ENCODE measurements at places on chromosomes 3 and 15.

GRCh38 chr3:128036119-128036518 is 16.1 kb upstream of the SEC61A1 start:
- DNase-seq, result no peak

DNA sequence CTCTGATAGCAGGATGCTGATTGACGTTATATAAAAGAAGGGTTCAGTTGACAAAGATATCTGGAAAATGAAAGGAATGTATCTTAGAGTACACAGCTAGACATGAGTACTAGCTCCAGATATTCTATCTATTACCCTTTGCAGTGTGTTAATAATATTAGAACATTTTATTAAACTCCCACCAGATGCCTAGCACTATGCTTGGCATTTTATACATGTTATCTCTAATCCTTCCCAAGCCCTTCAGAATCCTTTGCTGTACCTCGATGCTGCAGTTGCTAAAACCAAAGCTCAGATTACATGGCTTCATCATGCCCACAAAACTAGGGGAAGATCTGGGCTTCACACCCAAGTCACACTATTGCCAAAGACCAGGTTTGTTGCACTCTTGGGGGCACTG is 350.1 kb upstream of the AZI2 start:
- no peak for DNase-seq

DNA sequence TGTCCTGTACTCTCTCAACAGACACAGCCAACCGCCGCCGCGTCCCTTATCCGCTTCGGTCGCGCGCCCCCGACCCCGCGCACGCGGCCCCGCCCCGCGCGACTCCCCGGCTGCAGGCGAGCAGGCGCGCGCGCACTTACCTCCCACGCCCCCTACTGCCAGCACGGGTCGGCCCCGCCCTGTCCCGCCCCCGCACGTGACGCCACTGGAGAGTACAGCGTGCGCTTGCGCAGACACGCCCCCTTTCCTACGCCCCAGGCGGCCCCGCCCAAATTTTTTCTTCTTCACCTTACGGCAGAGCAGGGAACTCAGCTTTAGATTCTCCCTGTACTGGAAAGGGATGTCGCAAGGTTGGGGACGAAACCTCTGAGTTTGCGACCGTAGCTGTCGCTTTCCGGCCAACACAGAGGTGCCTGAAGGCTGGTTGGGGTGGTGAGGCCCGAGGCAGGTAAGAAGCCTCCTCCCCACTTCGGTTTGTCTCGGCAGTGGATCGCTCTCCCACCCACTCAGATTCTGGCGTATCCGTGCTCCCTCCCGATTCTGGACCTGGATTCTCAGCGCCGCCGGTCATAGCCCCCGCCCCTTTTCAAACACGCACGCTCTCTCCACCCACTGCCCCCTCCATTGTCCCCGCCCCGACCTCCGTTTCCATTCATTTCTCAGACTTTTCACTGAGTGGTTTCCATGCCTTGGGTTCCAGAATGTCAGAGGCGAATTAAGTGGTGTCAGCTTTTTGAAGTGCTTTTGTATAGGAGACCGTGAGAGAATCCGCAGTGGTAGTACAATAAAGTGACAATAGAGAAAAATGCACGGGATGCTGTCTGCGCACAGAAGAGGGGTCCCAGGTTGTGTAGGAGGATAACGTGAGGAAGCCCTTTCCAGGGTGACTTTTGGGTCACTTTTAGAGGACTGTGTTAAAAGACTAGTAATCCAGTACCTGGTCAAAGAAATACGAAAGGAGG is at the start of the genes MYO9A and SENP8:
Gene MYO9A, minus strand, starts transcription at position 134 of the 962 bp plus-strand sequence. CDS start 71,587 bp downstream, outside the sequence.
Gene SENP8, plus strand, starts transcription at position 387 of the 962 bp plus-strand sequence. CDS start 21,221 bp downstream, outside the sequence.
- DNase-seq, result peak; percentile 99

- no peak for DNase-seq
These were observed 1.2 kb downstream of the CPA3 start for GRCh38 chr3:148866261-148866660.

DNA sequence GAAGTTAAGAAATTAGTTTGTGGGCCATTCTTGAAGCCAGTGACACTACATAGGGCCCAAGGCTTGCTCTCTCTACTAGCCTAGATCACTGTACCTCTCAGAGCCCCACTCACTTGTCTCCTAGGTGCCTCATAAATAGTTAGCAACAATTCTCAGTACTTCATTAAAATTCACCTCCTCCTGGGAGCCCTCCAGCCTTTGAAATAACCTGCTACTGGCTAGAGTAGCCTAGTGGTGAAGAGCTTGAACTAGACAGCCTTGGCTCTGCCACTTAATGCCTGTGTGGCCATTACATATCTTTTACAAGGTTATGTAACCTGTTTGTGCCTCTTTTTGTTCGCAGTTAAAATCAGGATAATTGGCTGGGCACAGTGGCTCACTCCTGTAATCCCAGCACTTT is 89.3 kb downstream of the UBE2E2 start:
- DNase-seq, result no peak

DNA sequence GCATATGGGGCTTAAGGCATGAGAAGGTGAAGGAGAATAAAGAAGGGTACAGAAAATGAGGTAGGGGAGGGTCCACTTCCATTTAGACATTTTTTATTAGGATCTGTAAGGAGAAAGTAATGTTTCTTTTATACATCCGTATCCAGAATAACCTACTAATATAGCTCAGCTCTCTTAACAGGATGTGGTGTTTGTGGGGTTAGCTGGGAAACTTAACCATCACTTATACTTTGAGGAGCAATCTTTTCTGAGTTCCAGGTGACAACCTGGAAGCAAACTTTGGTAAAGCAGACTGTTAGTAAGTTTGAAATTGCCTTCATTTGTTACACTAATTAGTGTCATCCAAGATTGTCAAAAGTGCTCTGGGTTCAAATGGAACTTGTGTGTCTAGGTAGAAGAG is 36.6 kb downstream of the BUB1B start:
- DNase-seq, result no peak

- DNase-seq, result no peak
These were observed 533.5 kb upstream of the ZNF385D start for GRCh38 chr3:22284559-22284958.

DNA sequence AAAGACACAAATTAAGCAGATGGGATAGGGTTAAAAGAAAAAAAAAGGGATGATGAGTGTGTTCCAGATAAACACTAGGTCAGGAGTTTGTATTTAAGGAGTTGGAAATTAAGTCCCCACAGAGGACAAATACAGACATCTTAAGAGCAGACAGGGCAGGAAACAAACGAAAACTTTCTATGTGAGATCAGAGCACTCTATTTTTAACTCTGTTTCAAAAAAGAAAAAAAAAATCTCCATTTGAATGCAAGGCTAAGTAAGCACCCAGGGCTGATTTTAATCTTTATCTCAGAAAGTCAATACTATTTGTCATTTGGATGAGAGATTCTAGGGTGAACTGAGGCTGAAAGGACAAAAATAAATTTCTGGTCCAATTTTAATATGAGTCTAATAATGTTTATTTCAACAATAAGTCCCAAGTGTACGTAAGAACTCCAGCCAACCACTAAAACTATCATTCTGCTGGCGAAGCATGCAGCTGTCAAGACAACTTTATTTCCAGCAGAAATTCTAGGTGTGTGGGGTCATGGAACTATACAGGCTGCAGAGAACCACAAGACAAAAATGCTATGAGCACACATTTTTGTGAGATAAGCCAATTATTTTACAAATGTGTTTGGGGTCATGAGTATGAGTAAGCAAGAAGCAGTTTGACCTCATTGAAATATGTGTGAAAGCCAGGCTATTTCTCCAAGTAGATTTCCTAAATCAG is 186.1 kb downstream of the FMN1 start:
- no peak for DNase-seq

DNA sequence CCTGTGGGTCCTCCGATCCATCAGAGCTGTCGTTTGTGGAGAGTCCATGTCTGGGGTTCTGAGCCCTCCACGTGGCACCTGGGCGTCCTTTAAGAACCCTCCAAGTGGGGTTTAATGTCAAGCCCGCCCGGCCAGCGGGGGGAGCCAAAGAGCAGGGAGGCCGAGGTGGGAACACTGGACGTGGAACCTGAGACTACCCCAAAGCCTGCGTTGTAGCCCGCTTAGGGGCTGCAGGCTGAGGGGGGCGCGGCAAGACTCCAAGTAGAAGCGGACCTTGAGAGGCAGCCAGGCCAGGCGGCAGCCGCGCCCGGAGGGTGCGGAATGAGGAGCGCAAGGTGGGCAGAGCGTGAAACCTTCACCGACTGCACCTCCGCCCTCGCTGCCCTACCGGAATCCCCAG is 126.2 kb upstream of the ATP10A start:
- no peak for DNase-seq

DNA sequence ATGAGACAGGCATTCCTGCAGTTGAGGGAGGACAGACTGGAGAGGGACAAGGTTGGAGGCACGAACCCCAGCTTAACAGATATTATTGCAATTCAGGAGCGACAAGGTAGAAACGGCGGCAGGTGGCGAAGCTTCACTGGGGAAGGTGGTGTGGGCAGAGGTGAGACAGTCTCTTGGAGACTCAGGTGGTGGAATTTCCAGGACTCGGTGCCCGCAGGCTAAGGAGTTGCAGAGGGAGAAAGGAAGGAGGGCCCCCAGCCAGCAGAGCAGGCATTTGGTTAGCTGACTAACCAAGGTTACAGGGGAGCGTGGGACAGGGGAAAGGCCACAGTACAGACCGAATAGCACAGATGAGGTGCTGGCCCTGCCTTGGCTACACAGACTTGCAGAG is 3.0 kb downstream of the FAM174B start:
- DNase-seq, result no peak

DNA sequence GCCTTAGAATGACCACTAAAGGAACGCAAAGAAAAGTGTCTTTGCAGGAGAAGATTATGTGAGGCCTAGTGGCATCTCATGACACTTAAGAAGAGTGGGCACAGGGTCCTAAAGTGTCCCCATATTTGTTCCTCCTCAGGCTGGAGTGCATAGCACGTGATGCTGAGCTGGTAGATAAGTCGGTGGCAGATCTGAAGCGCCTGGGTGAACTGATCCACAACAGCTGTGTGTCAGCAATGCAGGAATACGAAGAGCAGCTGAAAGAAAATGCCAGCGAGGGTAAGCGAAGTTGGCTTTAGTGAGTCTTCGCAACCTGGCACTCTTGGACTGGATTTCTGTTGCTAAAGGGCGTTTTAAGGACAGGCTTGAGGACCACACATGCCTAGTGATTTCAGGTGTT is 92.6 kb downstream of the CHD2 start:
- DNase-seq, result no peak

- no peak for DNase-seq
These were observed 330.7 kb upstream of the LRRC3B start for GRCh38 chr3:26291840-26292239.

DNA sequence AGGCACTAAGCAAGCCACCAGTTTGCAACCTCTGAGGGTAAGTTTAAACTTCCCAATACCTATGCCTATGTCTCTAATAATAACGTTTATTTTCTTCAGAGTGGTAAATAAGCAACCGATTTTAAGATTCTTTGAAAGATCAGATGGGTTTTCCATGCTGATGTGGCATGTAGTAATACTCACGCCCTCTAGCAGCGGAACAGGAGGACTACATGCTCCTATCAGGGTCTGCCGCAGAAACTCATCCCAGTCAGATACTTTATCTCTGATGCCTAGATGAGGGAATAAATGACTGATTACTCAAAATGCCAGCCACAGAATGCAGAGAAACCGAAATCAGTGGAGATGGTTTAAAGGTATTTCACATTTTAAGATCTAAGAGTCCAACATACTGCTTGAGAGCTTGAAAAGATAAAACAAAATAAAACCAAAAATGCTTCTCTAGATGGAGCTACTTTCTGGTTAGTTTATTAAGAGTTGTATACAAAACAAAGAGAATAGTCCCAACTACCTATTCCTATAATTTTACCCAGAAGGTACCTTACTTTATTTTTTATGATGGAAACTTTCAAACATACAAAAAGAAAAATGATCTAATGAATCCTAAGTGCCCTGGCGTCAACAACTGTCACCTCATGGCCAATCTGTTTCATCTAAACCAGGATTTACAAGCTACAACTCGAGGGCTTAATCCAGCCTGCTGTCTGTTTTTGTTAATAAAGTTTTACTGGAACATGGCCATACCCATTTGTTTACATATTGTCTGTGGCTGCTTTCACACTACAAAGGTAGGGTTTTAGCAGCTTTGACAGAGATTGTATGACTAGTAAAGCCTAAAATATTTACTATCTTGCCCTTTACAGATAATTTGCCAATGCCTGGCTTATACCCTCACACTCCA is 37.5 kb upstream of the STIMATE start:
- DNase-seq, result peak; percentile 45

DNA sequence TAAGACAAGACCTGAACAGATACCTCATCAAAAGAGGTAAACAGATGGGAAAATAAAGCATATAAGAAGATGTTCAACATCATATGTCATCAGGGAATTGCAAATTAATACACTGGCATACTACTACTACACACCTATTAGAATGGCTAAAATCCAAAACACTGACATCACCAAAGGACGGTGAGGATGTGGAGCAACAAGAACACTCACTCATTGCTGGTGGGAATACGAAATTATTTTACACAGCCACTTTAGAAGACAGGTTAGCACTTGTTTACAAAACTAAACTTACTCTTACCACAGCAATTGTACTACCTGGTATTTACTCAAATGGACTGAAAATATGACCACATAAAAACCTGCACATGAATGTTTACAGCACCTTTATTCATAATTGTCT is 119.6 kb downstream of the GSK3B start:
- no peak for DNase-seq

DNA sequence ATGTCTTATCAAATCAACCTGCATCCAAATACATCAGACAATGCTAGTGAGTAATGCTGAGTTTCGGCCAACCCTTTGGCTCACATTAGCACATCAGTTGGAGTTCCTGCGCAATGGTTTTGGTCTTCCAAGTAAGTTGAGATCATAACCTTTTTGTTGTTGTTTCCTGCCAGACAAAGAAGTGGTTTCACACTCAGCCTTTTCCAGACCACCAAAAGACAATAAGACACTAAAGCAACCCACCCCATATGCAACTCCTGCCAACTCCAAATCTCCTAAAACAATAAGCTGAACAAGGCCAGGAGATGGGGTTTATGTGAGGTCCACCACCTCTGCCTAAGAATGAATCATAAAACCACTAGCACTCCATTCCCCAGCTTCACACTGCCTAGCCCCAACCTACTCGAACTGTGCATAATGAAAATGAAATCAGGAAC is 177.0 kb downstream of the ERC2 start:
- no peak for DNase-seq

DNA sequence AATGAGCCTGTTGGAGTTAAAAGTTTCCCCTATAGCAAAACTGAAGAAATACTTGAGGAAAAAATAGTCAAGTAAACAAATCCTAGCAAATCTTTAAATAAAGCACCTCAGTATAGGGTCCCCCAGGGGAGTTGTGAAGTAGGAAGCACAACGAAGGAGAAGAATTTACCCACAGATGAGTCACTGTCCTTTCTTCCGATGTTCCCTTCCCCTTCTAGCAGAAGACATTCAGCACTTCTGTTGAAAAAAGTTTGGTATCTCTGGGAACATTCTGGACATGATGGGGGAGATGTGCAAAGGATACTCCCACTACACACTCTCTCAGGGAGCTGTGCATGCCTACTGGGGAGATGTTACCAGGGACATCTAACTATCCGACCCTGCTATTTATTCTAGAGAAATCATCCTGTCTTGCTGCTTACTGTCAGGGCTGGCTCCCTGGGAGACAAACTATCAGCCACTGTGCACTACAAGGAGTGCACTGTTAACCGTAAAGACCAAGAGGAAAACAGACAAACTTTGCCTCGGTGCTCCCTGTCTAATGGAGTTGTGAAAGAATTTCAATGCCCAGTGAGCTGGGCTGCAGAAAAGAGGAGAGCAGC is 93.8 kb downstream of the RFTN1 start:
- DNase-seq, result no peak

GRCh38 chr3:126464093-126464492 is 11.6 kb downstream of the ZXDC start:
- no peak for DNase-seq
